H9 (cell line): ENCODE measurements at places on chromosomes 11 and 22. TPM values are rescaled to one million over a fixed set of nuclear protein-coding genes. Genes with fewer than 3 reads are reported as not detected.

NF2 gene
- 46.5 and 50.9 TPM in 2 replicates for total RNA-seq

KLHL35 gene
- 0.72 and 0.83 TPM in 2 replicates for total RNA-seq

INS gene
- not detected in 2 replicates for total RNA-seq

MS4A1 gene
- total RNA-seq: not detected in 2 replicates

E2F8 gene
- 11.0 and 11.3 TPM in 2 replicates for total RNA-seq

SCGB1D2 gene
- not detected in 2 replicates for total RNA-seq

KRTAP5-7 gene
- total RNA-seq: not detected in 2 replicates

NFAM1 gene
- 0.55 and 0.68 TPM in 2 replicates for total RNA-seq

SLC25A45 gene
- 1.1 and 1.6 TPM in 2 replicates for total RNA-seq

ARRB1 gene
- total RNA-seq: 20.6 and 22.1 TPM in 2 replicates
